Progenitor cell of endocrine pancreas (in vitro differentiated cells): ENCODE measurements at places on chromosomes 16 and 17. TPM values are rescaled to one million over a fixed set of nuclear protein-coding genes. Genes with fewer than 3 reads are reported as not detected.

- DNase-seq, result peak; percentile 38
- H3K36me3 ChIP-seq, result peaks cover under 1% of the 10 kb centered on the region
- H3K4me3 ChIP-seq, result no peak overlapping the region
- peaks cover 1% of the 10 kb centered on the region for H3K4me1 ChIP-seq
Observed at GRCh38 chr16:1194665-1195392, 30.2 kb downstream of the TPSG1 start.

GRCh38 chr16:28318042-28318744 is 25.9 kb downstream of the SBK1 start:
- H3K4me3 ChIP-seq, result no peak overlapping the region
- no peak overlapping the region for H3K27ac ChIP-seq
- peaks cover 11% of the 10 kb centered on the region for H3K36me3 ChIP-seq

ARHGAP23 gene
- 2.9 and 3.3 TPM in 2 replicates for total RNA-seq

- peaks cover 22% of the 10 kb centered on the region for H3K36me3 ChIP-seq
- H3K27ac ChIP-seq, result no peak overlapping the region
- no peaks in the 10 kb centered on the region for H3K27me3 ChIP-seq
- DNase-seq, result no peak
Observed at GRCh38 chr16:84782846-84783245, 36.9 kb upstream of the CRISPLD2 start.

DNA sequence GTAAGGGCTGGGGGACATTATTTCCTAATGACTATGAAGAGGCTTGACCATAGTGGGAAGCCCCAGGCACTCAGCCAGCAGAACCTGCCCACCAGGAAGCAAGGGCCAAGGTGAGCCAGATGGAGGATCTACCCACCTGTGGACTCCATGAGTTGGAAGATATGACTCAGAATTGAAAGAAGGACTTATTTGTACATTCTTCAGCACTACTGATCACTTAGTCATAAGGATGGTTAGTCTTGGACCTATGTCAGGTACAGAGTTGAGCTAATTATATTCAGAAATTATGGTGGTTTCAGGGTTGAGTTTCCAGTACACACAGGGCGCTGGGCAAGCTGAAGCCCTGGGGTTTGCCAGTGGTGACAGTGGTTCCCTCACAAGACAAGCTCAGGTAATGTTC is 24.0 kb upstream of the GRIN2A start:
- DNase-seq, result no peak
- no peaks in the 10 kb centered on the region for H3K4me1 ChIP-seq
- no peak overlapping the region for H3K4me3 ChIP-seq
- no peaks in the 10 kb centered on the region for H3K36me3 ChIP-seq
- H3K27ac ChIP-seq, result no peak overlapping the region
- peaks cover 2% of the 10 kb centered on the region for H3K27me3 ChIP-seq

DNA sequence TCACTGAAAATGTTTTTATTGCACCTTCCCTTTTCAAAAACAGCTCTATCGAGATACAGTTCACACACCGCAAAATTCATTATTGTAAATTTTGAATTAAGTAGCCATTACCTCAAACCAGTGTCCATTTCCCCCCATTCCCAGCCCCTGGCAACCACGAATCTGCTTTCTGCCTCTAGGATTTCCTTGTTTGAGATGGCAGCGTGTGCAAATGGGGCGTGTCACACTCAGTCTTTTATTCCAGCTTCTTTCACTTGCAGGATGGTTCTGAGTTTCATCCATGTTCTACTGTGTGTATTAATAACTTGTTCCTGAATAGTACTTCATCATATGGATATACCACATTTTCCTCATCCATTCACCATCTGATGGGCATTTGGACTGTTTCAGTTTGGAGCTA is 14.8 kb downstream of the ACSF3 start:
- no peaks in the 10 kb centered on the region for H3K4me1 ChIP-seq
- H3K4me3 ChIP-seq, result no peak overlapping the region

SLC47A2 gene
- total RNA-seq, result not detected in 2 replicates

HSPB9 gene
- 0.16 TPM in 1 of 2 replicates, not detected in the other for total RNA-seq

- H3K4me1 ChIP-seq, result peaks cover 50% of the 10 kb centered on the region
- no peak overlapping the region for H3K4me3 ChIP-seq
- peak overlapping the region; percentile 33 for H3K27ac ChIP-seq
Observed at GRCh38 chr16:8956265-8957062, 7.2 kb downstream of the USP7 start.

GRCh38 chr16:23833960-23834685 is 1.7 kb upstream of the PRKCB start:
- no peak for DNase-seq
- peaks cover 80% of the 10 kb centered on the region for H3K27me3 ChIP-seq
- peaks cover 8% of the 10 kb centered on the region for H3K4me1 ChIP-seq

GRCh38 chr17:43548689-43549379 is 2.7 kb upstream of the ETV4 start:
- peak overlapping the region; percentile 47 for H3K27ac ChIP-seq
- H3K27me3 ChIP-seq, result peaks cover 24% of the 10 kb centered on the region
- H3K4me1 ChIP-seq, result peaks cover 40% of the 10 kb centered on the region
- no peak for DNase-seq
- H3K4me3 ChIP-seq, result no peak overlapping the region

DNA sequence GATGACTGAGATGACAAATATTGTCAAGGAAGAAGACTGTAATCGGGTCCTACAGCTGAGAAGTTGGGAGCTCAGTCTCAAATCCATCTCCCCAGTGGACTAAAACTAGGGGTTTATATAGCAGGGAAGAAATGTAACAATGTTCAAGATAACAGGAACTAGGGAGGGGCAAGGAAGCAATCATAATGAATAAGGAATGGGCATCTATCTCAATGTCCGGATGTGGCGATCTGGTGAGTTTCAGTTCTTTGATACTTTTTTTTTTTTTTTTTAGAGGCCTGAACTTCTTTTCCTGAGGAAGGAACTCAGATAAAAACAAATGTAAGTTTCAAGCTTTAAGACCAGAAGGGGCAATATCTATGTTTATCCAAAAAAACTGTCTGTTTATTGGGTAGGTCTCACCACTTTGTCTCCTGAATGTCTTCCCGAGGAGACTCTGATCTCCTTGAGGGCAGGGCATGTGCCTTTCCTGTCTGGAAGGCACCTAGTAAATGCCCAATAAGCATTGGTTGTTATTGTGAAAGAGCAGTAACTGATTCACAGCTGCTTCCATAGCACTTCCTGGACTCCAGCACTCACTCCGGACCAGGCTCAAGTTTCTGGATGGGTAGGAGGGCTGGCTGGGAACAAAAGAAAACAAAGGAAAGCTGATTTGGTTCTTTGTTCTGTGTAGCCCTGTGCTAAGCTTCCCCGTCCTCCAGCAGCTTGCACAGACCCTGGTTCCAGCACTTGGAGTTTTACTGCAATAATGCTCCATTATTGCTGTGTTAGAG is 51.9 kb downstream of the MEOX1 start:
- no peak overlapping the region for H3K4me3 ChIP-seq
- H3K4me1 ChIP-seq, result no peaks in the 10 kb centered on the region
- no peak overlapping the region for H3K27ac ChIP-seq
- H3K36me3 ChIP-seq, result peaks cover 2% of the 10 kb centered on the region

DNA sequence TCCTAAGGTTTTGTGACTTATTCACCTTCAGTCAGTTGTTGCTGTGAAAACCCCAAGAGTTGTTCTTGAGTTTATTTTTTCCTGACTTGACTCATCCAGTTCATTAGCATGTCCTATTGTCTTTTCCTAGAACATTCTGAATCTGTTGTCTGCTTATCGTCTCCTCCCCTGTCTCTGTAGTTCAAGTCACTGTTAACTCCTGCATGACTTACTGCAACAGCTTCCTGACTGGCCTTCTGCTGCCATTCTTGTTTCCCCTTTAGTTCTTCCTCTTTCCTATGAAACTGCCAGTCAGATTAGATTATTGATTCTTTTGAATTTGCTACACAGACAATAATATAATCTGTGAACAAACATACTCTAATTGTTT is 161.5 kb downstream of the FTO start:
- peak overlapping the region; percentile 11 for H3K27ac ChIP-seq
- no peak overlapping the region for H3K4me3 ChIP-seq
- peaks cover 15% of the 10 kb centered on the region for H3K36me3 ChIP-seq
- H3K4me1 ChIP-seq, result peaks cover 4% of the 10 kb centered on the region
- H3K27me3 ChIP-seq, result no peaks in the 10 kb centered on the region

DNA sequence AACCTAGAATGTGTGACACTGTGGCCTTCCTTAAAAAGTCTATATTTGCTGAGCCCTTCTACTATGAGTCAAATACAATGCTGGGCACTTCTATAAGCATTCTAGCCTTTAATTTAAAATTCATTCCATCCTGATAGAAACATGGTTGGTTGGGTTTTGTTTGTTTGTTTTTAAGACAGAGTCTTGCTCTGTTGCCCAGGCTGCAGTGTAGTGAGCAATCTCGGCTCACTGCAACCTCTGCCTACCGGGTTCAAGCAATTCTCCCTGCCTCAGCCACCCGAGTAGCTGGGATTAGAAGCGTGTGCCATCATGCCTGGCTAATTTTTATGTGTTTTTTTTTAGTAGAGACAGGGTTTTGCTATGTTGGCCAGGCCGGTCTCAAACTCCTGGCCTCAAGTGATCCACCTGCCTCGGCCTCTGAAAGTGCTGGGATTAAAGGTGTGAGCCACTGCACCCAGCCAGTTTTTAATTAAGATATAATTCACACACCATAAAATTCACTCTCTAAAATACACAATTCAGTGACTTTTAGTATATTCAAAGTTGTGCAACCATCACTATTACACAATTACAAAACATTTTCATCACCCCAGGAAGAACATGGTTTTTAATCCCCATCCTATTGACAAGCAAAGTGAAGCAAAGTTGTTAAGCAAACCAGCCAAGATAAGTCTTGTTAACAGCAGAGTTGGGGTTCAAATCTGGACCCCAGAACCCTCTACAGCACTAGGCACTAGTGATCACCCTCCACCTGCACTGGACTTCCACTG is 42.8 kb downstream of the CMTM4 start:
- peaks cover 20% of the 10 kb centered on the region for H3K4me1 ChIP-seq
- no peak overlapping the region for H3K4me3 ChIP-seq
- no peak for DNase-seq
- no peak overlapping the region for H3K27ac ChIP-seq
- H3K27me3 ChIP-seq, result no peaks in the 10 kb centered on the region
- H3K36me3 ChIP-seq, result no peaks in the 10 kb centered on the region

TM4SF5 gene
- 0.44 and 0.57 TPM in 2 replicates for total RNA-seq

GRCh38 chr16:67653128-67653788 is 6.8 kb downstream of the ACD start:
- DNase-seq, result no peak
- H3K27me3 ChIP-seq, result peaks cover 50% of the 10 kb centered on the region
- H3K27ac ChIP-seq, result no peak overlapping the region
- H3K36me3 ChIP-seq, result no peaks in the 10 kb centered on the region

DNA sequence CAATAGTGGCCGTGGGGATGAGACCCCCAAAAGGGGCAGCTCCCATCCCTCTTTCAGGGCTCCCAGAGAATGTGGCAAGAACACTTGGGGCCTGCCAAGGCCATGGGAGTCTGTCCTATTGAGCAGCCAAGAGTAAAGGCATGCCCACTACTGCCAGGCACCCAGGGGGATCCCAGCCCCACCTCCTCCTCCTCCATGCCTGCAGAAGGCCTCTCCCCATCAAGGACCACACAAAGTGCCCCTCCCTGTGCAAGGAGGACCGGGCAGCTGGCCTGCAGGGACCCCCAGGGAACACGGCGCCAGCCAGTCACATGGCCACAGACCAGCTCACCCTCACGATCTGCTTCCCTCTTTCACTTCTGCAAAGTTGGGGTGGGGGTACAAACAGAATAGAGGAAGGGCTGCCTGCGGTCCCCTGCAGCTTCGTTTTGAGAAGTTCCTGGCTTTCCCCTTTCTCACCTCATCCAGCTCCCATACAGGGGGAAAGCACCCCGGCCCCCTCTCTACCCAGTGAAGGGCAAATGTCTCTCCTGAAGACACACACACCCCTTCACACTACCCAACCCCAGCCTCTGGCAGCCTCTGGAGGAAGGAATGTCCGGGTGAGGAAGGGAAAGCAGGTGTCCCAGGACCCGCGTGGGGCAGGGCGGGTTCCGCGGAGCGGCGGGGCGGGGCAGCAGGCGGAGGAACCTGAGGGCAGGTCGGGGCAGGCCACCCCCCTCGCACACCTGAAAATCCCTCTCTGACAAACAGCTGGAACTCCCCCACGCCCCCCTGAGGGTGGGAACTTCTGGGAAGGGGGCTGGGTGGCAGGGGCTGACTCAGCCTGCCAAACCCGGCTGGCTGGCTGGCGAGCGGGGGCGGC is 2.0 kb downstream of the PPP1R9B start:
- peak overlapping the region; percentile 66 for H3K4me3 ChIP-seq
- peaks cover 3% of the 10 kb centered on the region for H3K36me3 ChIP-seq
- H3K4me1 ChIP-seq, result peaks cover 17% of the 10 kb centered on the region
- no peak for DNase-seq

KRT20 gene
- not detected in 2 replicates for total RNA-seq

DNA sequence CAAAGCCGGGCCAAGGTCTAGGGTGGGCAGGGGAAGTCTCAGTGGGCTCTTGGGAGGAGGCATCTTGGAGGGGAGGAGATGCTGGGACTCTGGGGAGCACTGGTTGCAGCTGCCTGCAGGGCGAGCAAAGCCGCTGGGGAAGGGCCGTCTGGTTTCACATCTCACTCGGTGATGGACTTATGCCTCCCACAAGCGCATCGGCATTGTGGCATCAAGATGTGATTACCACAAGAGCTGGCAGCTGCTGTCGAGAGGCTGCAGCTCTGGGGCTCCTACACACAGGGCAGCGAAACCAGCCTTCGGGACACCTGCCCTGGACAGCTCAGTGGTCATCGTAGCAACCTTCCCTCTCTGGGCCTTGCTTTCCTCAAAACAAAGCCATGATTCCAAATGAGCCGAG is 3.1 kb upstream of the KCNJ12 start:
- H3K4me3 ChIP-seq, result no peak overlapping the region
- H3K4me1 ChIP-seq, result peaks cover 4% of the 10 kb centered on the region
- DNase-seq, result no peak

GRCh38 chr17:47857551-47858455 is 6.8 kb upstream of the SP6 start:
- no peak overlapping the region for H3K4me3 ChIP-seq
- no peak for DNase-seq
- no peaks in the 10 kb centered on the region for H3K36me3 ChIP-seq
- peak overlapping the region; percentile 8 for H3K27ac ChIP-seq

RUNDC1 gene
- 21.0 and 22.6 TPM in 2 replicates for total RNA-seq

DNA sequence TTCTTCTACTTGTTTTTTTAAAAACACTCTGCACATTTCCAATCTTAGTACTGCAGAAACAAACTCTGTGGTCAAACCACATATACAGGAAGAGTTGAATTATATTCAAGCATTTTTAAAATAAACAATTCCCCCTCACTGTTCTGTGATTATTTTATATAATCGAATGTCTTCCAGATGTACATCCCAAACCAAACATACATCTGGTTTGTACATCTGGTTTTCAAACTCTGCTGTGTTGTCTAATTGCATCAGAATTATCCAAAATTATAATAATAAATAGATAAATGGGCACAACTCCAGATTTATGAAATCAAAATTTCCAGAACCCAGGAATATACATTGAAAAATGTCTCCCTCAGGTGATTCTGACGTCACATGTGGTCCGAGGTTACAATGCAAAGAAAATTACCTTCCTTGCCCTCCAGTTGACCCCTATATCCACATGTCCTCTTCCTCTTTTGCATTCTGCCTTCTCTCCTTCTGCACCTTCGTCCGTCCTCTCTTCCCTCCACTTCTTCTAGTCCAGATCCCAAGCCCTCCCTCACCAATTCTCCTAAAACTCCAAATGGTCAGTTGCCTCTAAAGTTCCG is 13.3 kb upstream of the CCDC144A start:
- H3K27me3 ChIP-seq, result no peaks in the 10 kb centered on the region
- no peaks in the 10 kb centered on the region for H3K36me3 ChIP-seq
- H3K4me3 ChIP-seq, result no peak overlapping the region
- H3K4me1 ChIP-seq, result no peaks in the 10 kb centered on the region
- DNase-seq, result no peak
- no peak overlapping the region for H3K27ac ChIP-seq
